Femur (tissue), 1 donor: ENCODE measurements at places on chromosomes 4 and X.

DNA sequence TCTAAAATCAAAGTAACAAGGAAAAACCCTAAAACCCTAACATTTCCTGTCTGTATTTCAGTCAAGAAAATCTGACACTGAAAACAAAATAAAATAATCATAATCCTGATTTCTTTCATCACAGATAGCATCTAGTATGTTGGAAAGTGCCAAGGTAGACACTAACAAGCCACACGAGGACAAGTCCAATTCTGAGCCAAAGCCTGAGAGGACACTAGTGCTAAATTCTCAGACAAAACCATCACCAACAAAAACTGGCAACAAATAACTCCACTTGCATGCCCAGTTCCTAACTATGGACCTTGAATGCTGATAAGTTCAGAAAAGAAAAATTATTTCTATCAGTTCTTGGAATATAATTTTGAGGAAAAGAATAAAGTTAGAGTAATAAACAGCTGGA lies 113.7 kb downstream of the MANBA start:
- no peak for DNase-seq

- DNase-seq = no peak
These were observed 171.9 kb upstream of the GALNT7 start for GRCh38 chr4:172996571-172997216.

- DNase-seq = no peak
These were observed 32.4 kb upstream of the SORCS2 start for GRCh38 chr4:7159923-7160322.

- DNase-seq = no peak
These were observed 11.4 kb downstream of the BANK1 start for GRCh38 chr4:101801958-101802357.

GRCh38 chr4:54446581-54446980 lies 211.2 kb upstream of the KIT start:
- no peak for DNase-seq

DNA sequence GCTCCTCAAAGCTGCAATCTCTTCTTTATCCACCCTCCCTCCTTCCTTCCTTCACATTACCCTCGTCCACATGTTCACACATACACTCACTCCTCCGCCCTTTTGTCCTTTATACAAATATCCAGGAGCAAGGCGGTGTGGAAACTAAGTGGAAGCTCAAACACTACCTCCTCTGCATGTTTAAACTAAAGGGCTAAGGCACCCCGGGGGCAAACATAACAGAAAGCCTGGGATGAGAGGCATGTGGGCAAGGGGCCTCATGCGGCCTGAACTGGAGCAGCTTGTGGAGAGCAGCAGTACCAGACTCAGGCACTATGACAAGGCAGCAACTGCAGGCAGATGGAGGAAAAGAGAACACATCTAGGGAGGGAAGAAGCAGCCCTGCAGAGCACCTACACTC lies 9.5 kb downstream of the MAB21L2 start:
- peak; percentile 37 for DNase-seq

DNA sequence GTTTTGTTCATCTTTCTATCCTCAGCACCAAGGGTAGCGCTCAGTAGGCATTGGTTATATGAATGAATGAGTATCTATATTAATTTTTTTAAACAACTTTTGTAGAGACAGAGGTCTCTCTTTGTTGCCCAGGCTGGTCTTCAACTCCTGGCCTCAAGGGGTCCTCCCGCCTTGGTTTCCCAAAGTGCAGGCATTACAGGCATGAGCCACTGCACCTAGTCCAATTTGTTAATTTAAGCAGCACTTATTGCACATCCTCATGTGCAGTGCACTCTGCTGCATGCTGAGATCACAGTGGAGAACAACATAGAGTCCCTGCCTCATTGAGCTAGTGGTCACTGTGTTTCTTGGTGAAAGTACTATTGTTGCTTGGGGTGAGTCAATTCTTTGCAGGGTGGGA lies 94.4 kb downstream of the NHSL2 start:
- no peak for DNase-seq

DNA sequence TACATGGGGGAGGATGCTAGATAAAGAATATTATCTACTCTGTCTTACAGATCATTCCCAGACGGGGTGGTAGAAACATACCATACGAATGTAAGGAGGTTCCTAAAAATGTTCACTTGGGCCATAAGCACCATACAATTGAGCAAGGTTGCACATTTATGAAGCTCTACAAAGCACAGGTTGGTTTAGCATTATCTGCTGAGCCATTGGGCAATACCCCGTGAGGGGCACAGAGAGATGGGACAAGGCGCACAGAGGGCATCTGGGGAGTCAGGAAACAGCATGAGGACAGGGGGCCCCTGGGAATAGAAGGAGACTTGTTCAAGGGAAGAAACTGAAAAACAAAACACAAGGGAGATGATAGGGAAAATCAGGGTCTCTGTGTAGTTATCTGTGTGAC lies 305.3 kb downstream of the TRIML1 start:
- DNase-seq = no peak

DNA sequence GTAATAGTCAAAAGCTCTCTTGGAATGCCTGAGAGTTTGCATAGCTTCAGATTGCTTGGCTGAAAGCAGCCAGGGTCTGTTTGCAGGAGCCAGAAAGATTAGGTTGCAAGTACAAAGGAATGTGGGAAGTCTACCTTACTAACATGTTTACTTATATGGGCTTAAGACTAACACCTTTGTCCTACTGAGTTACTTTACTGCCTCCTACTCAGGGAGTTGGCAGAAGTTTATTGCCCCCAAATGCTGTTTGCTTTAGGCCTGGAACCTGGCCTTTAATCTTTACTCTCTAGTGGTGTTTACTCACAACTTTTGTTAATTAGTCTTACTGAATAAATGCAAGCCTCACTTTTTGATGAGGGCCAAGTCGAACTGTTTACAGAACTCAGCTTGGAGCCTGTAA lies 219.4 kb upstream of the ZC4H2 start:
- no peak for DNase-seq

GRCh38 chr4:21077967-21078366 lies 377.7 kb downstream of the PACRGL start:
- no peak for DNase-seq

DNA sequence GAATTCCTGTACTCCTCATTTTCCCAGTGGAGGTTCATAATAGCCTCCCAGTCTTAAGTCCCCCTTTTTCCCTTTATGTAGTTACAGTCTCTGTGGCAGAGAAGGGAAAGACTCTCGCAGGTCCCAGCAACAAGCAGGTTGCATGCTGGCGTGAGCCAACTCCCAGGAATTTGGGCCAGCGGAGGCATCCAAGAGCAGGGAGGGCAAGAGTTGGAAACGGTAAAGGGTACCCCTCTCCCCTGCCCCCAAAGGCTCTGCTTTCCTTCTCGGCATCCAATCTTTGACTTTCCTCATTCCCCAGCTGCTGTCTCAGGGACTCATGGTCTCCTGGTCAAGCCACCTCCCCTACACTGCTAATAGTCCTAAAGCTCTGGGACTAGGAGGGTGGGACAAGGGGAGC lies 15.4 kb upstream of the HSFX2 start:
- DNase-seq = no peak

DNA sequence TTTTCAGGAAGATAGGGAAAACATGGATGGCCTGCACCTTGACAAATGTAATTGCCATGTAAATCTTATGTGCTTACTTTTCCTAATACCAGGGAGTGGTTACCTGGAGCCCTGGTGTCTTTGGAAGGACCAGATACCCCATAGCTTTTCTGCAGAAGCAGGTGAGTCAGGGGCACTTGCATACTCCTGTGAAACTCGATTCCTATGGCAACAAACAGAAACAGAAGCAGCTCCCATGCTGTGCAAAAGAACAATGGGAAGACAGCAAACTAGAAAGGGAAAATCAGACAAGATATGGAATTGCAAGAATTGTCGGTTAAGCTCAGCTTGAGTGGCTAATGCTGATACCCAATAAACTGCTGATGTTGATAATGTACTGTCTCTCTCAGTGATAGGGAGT lies 117.4 kb upstream of the AFF2 start:
- DNase-seq = no peak

- no peak for DNase-seq
These were observed 183.9 kb downstream of the SNCA start for GRCh38 chr4:89653012-89653411.

DNA sequence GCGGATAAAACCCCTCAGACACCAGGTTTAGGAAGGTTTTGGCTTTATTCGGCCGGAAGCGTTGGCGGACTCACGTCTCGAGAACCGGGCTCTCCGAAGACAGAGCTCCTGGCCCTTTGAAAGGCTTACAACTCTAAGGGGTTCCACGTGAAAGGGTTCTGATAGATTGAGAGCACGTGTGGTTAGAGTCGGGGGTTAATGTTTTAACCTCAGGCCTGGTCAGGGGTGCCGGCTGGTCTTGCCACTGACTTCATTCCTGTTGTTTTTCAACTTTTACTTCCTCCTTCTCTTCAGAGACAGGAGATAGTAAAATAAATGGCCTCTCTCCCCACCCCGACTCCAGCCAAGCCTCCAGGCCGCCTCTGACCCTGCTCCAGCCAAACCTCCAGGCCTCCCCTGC lies 4.7 kb upstream of the ASMT start:
- no peak for DNase-seq

DNA sequence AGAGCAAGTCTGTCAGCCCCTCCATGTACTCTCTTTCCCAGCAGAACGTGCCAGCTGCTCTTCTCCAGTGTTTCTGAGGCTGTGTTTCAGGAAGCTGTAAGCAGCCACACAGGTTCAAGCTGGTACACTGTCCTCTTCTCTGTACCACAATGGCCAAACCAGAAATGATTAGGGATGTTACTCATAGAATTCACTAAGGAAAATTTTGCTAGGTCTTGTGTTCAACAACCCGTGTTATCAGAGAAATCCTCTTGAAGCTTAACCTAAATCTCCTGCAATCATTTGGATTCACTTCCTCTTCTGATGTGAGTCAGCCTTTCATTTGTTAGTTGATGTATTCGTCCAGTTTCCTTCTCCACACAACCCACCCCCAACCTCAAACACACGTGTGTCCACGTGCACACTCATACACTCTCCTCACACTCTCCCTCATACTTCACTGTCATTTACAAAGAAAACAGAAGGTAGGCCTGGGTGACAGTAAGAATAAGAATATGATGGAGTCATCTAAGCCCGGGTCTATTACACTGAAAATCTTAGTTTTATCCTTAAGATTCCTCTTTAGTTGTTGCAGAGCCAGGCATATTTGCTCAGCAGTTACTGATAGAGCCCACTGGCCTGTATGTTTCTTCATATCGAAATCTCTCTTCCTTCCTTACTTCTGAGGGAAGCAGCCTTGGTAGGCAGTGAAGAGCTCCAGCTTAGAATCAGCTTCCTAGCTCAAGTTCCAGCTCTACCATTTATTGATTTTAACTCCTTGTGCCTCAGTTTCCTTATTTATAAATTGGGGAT lies 63.4 kb downstream of the DCUN1D4 start:
- no peak for DNase-seq

DNA sequence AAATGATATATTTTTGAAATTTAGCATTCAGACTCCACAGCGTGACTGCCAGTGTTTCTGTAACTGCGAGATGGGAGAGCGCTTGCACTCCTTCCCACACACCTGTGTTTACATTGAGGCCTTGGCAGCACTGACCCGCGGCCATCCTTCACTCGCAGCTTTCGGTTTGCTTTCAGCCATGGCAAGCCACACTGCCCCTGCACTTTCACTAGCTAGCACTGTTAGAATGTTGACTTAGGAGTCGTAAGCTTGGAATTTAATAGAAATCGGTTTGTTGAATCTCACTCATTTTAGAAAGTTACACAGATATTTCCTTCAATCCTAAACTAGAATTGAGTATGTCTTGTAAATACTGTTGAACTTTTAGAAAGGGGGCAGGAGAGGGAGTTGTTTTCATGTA lies 136.2 kb downstream of the CFAP299 start:
- peak; percentile 43 for DNase-seq

GRCh38 chr4:88791274-88791673 lies 93.6 kb upstream of the NAP1L5 start:
- no peak for DNase-seq

DNA sequence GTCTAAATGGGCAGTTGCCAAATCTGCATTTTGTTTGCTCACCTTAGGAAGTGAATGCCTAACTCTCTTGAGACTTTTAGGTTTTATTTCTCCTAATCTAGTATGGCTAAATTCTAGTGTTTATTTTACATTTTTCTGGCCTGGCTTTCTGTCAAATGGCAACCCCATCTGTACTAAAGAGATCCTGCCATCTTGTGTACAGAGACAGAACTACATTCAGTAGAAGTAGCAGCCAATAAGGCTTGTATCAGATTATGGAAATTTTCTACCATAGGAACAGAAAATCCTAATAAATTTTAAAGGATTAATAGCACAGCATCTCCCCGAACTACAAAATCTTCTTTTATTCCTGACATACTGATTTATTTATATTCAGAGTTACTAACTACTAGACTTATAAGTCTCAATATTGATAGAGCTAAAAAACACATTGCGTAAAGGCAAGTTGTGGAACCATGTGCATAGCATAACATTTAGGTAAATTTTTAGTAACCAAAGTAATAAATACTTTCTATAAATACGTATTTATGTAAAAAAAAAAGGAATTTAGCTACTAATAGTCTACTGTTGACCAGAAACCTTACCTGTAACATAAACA lies 45.5 kb downstream of the TMEM144 start:
- DNase-seq = no peak

DNA sequence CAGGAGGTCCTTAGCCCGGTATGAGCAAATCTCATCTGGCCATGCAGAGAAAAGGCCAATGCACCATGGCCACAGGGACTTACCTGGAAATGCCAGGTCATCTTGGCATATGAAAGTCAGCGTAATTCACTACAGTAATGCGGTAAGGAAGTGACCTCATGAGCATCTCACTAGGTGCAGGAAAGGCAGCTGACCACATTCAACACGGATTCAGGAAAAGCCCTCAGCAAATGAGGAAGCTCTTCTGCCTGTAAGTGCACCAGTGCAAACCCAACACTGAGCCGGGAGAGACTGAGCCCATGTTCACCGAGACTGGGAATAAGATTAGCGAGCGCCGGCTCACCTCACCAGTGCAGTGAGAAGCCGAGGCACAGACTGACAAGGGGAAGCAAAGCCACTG lies 23.7 kb downstream of the LRPAP1 start:
- DNase-seq = no peak

DNA sequence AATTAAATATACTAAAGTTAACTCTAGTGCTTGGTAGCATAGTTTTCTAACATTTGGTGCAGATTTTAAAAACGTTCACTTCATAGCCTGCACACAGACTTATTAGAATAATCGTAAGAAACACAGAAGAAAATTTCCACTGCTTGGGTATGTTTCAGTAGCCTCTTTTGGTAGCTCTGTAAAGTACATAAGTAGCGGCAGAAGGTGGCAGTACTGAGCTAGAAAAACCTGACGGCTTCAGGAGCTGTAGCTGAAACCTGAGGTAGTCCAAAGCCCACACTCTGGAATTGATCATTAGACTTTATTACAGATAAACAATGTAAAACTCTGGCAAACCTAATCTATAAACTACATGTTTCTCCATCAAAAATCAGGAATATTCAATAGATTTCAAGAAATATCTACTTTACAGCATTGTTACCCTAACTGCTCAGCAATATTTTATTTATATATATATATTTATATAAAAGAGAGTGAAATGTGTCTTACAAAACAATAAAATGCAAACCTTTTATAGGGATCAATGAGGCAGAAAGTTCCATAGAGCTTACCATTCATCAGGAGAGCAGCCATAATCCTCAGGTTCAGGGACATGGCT lies 88.2 kb downstream of the ATP8A1 start:
- peak; percentile 59 for DNase-seq

- DNase-seq = no peak
These were observed 28.4 kb downstream of the PROM1 start for GRCh38 chr4:16055471-16055870.

- no peak for DNase-seq
These were observed 90.7 kb upstream of the BRS3 start for GRCh38 chrX:136397001-136397400.

- no peak for DNase-seq
These were observed 13.7 kb upstream of the SMIM20 start for GRCh38 chr4:25900310-25900709.

GRCh38 chr4:85968945-85969819 lies 390.7 kb downstream of the MAPK10 start:
- DNase-seq = no peak
